ENCODE measurements at places on chromosomes 11 and 22.

DNA sequence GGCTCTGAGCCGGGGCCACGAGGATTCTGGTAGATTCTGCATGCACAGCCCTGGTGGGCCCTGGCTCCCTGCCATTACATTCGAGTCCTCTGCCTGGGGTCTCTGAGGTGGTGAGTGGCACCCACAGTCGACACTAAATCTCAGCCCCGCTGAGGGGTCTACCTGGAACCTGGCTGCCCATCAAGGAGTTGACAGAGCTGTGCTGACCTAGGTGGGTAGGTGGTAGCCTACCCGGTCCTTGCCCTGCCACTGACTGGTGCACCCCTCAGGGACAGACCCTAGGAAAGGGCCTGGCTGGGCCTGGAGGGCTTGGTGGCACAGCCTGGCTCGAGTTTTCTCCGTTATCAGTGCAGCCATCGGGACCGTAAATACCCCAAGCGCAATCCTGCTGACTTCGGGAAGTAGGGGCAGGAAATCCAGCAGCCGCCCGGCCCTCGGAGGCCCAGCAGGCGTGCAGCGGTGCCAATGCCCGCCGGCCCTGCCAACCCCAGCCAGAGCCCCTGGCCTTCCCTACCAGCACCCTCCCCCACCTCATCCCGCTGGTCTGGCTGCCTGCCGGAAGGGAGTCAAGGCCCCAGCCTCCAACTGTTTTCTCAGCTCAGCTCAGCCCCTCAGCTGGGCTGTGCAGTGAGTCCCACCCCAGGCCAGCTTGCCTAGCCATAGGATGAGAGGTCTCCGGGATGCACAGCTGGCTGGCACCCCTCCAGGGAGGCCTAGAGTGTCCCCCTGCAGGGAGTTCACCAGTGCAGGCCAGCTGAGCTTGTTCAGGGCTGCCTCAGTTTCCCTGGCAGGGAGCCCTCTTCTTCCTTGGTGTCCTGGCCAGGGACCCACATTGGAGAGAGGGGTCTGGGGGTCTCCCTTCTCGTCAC, 80.4 kb upstream of the KCNQ1OT1 start:
- DNase-seq = no peak

DNA sequence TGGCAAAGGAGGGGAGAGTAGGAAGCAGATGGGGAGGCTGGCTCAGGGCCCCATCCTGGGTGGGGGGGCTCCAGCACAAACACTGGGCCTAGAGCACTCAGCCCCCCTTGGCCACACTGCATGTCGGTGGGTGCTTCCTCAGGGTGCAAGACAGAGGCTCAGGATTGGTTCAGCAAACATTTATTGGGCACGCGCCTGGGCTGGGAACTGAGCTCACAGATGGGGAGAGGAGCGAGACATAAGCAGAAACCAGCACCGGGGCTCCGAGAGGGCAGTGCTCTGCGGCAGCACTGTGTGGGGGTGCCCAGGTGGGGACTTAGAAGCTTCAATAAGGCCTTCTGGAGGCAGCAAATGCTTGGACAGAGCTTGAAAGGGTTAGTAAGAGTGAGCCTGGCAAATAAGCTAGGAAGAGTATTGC, 12.1 kb upstream of the EHD1 start:
- no peak for DNase-seq

DNA sequence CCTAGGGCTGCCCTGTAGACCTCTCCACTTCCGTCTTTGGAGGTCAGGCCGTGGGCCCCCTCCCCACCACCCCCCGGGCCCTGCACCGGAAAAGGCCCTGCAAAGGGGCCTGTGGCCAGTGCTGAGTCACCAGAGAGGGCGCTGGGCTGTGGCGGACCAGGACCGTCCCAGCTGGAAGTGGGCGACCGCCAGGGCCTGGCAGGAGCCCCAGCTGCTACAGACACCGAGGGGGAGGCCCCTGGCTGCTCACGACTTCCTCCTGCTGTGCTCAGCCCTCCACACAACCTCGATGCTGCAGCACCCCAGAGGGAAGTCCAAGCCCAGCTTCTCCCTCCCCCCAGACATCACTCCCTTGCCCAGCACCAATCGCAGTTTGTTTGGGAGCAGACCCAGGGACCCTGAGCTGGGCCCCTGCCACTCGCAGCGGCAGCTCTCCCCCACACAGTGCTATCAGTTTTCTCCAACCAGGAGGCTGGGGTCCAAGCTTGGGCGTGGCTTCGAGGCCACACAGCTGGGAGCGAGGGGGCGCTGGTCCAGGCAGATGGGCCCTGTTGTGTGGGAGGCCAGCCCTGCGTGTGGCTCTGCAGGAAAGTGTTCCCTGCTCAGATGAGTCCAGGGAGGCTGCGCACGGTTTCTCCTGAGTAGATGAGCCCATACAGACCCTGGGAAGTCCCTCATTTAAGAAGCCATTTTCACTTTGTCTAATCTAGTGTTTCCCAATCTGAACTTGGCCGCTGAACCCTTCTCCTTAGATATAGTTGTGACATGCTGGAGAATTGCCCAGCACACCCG, 5.6 kb upstream of the SH3BP1 start:
- peak; percentile 80 for DNase-seq

- DNase-seq = no peak
Measured at GRCh38 chr11:13098063-13098462, 88.9 kb downstream of the RASSF10 start.

GRCh38 chr11:2816523-2816922, 69.1 kb downstream of the CDKN1C start:
- DNase-seq = no peak

- no peak for DNase-seq
Measured at GRCh38 chr11:89536926-89537325, 45.8 kb upstream of the NOX4 start.

DNA sequence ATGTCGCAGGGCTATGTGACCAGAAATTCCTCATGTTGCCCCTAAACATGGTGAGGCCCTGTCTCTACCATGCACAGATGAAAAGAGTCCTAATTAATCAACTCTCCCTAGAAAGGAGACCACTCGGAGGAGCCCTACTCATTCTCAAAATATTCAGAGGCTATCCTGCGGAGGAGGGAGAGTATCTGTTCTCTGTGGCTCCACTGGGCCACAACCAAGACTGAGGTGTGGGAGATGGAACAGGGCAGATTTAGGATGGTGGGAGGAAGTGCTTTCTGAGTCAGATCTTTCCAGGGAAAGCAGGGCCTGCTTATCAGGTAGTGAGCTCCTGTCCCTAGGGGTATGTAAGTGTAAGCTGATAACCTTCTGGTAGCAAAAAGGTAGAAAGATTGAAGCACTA, 37.0 kb upstream of the PRDM11 start:
- no peak for DNase-seq

Measured in AG10803 (cell line).